Gastroesophageal sphincter (tissue), 4 donors: ENCODE measurements at places on chromosomes 4 and X. TPM values are rescaled to one million over a fixed set of nuclear protein-coding genes. Genes with fewer than 3 reads are reported as not detected.

GRCh38 chr4:157315968-157316367, 95.4 kb downstream of the GRIA2 start:
- ATAC-seq, result no peak

- peak; percentile 13 for ATAC-seq
Measured at GRCh38 chr4:78939667-78940008, 400 bp upstream of the PAQR3 start.

The MAOA gene
- 306 TPM for total RNA-seq

DNA sequence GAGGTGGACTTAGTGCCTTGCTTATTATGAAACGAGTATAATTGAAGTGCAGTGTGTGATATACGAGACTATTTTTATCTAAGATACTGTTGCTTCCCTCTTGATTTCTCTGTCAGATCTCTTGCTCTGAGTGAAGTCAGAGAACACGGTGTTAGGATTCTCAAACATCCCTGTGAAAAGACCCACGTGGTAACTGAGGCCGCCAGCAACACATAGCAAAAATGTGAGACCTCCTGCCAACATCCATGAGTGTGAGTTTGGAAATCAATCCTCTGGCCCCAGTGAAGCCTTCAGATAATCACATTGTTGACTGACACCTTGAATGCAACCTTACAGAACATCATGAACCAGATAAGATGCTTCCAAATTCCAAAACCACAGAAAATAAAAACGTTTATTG, 954.4 kb downstream of the FAT4 start:
- peak; percentile 51 for ATAC-seq

DNA sequence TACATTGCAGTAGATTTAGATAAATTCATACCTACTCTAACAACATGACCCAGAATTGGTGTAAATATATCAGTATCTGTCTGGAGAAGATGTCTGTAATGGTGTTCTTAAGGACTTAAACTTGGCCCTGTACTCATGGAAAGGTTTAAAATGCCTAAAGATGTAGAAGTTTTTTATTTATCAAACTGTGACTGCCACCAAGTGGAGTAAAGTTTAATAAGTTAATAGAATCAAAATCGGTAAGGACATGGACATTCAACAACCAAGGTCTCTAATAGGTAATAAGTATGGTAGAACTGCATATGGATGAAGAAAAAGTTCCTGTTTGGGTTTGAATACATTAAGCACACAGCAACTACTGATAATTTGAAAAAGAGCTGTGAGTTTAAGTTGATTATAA, 474.0 kb upstream of the NDST3 start:
- no peak for ATAC-seq

- ATAC-seq, result no peak
Measured at GRCh38 chrX:44585866-44586265, 43.2 kb upstream of the FUNDC1 start.

- ATAC-seq, result no peak
Measured at GRCh38 chrX:39309018-39309635, 507.9 kb downstream of the MID1IP1 start.

DNA sequence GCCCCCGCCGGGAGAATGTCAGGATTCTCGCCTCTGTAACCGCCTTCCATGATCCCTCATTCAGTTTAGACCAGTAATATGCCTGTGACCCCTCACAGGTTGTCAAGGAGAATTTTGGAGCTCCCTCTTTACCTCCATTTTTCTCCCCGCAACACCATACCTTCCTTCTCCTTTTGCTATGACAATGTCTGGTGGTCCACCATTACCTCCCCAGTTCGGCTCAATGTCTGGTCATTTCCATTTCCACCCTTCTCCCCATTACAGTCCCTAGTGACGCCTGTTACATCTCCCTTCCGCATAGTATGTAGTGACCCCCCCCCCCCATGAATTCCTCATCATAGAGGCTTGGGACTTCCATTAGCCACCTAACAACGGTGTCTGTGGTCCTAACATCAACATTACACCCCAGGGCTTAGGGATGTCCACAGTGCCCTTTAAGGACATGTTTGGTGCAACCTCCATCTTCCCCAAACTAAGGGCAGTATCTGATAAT, 700 bp downstream of the ARAF start:
- ATAC-seq, result no peak

GRCh38 chr4:14743601-14744000, 258.7 kb upstream of the CPEB2 start:
- ATAC-seq, result no peak

GRCh38 chr4:183430317-183430993, 14.0 kb upstream of the CDKN2AIP start:
- ATAC-seq, result peak; percentile 36

DNA sequence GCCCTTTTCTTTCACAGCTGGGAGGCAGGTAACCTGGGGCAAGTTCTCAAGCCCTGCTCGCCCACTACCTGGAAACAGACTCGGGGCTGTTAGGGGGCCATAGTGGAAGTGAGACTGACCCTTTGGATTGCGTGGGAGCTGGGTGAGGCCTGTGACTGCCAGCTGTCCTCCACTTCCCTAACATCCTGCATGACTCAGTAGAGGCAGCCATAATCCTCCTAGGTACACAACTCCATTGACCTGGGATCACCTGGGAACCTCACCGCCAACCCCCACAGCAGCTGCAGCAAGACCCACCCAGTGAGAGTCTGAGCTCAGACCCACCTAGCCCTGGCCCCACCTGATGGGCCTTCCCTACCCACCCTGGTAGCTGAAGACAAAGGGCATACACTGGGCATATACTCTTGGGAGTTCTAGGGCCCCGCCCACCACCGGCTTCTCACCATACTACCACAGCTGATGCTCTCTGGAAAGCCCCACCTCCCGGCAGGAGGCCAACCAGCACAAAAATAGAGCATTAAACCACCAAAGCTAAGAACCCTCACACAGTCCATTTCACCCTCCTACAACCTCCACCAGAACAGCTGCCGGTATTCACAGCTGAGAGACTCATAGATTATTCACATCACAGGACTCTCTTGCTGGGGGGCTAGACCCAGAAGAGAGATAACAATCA, 61.1 kb upstream of the DCTD start:
- no peak for ATAC-seq

The MEPE gene
- not detected for total RNA-seq

The LCORL gene
- total RNA-seq, result 8.5 TPM

DNA sequence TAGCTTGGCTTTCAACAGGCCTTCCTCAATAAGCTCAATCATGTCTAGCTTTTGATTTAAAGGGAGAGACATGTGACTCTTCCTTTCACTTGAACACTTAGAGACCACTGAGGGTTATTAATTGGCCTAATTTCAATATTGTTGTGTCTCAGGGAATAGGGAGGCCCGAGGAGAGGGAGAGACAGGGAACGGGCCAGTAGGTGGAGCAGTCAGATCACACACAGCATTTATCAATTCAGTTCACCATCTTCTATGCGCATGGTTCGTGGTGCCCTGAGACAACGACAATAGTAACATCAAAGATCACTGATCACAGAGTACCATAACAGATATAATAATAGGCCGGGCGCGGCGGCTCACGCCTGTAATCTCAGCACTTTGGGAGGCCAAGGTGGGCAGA, 17.8 kb downstream of the ZNF81 start:
- ATAC-seq, result no peak

GRCh38 chr4:182808673-182809416, 108.3 kb downstream of the DCTD start:
- no peak for ATAC-seq

DNA sequence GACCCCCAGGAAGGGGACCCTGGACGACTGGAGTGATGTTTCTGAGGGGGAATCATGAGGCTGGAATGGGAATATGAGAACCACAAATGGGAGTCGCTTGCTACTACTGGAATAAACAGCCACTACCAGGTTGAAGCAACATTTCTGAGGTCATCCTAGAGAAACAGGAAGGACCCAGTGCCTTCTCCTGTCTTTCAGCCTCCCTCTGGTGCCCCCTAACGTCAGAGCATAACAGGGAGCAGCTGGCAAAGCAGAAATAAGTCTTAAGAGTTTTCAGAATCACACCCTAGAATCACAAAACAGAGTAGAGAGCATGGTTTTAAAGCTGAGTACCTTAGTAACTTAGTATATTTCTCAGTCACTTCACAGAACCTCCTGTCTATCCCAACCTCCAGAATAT, 347.8 kb upstream of the PITX2 start:
- no peak for ATAC-seq

The NOX1 gene
- total RNA-seq, result not detected

DNA sequence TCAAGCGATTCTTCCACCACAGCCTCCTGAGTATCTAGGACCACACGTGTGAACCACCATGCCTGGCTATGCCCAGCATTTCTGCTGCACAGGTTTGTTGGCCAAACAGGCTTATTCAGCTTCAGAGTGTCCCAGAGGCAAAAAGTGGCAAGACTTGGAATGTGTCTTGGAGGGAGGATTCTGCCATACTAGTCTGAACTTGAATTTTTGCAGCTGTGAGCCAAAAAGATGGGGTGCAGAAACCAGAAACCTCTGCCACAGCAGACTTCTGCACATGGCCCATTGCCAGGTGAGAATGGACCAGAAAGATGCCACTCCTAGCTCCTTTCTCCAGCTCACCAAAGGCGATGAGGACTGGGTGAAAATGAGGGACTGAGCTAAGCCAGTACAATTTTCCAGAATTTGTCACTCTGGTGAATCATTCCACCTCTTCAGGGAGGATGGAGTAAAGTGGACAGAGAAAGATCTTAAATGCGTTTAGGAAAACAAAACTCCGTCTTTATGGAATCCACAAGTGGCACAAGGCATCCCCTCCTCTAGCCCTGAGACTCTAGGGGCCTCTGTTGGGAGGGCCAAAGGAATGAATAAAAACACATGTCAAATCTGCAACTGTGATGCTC, 369.1 kb upstream of the CLNK start:
- no peak for ATAC-seq
